T-helper 2 cell treated with Interferon-gamma antibody and Interleukin-4, amounts not matched to agents 100 ng/mL and 5 ng/mL, for 36 hours (primary cell): ENCODE measurements at places on chromosomes 5 and 9. TPM values are rescaled to one million over a fixed set of nuclear protein-coding genes. Genes with fewer than 3 reads are reported as not detected.

The SHISAL2B gene
- not detected in 2 replicates for total RNA-seq

The FBXO38 gene
- total RNA-seq: 51.5 and 53.5 TPM in 2 replicates

The ERGIC1 gene
- total RNA-seq: 40.2 and 41.3 TPM in 2 replicates

The CYLC2 gene
- not detected in 2 replicates for total RNA-seq

The ADGRD2 gene
- total RNA-seq: not detected in 2 replicates

The ZFP2 gene
- 0.18 TPM in 1 of 2 replicates, not detected in the other for total RNA-seq

The ANKRD18B gene
- total RNA-seq: 1.1 and 1.9 TPM in 2 replicates

The CARTPT gene
- total RNA-seq: not detected in 2 replicates

The MLLT3 gene
- 34.6 and 36.5 TPM in 2 replicates for total RNA-seq

The WNT8A gene
- not detected in 2 replicates for total RNA-seq

The LAMC3 gene
- 0.05 and 0.07 TPM in 2 replicates for total RNA-seq

The MYO10 gene
- total RNA-seq: 0.23 and 0.41 TPM in 2 replicates

The EGFLAM gene
- not detected in 2 replicates for total RNA-seq

The RANBP17 gene
- total RNA-seq: not detected in 2 replicates

The ST8SIA4 gene
- total RNA-seq: 73.8 and 77.2 TPM in 2 replicates

The INSL6 gene
- not detected in 2 replicates for total RNA-seq

The TRPM3 gene
- not detected in 2 replicates for total RNA-seq

The CSF2 gene
- total RNA-seq: 54.1 TPM in 2 replicates

The MAMDC4 gene
- total RNA-seq: 15.4 and 18.3 TPM in 2 replicates

The ANKRD18A gene
- 2.1 and 4.5 TPM in 2 replicates for total RNA-seq

The LURAP1L gene
- not detected in 2 replicates for total RNA-seq

The SLC4A9 gene
- total RNA-seq: not detected in 2 replicates

The ANKRD31 gene
- 0.16 and 0.18 TPM in 2 replicates for total RNA-seq

The TSLP gene
- not detected in 2 replicates for total RNA-seq

The SETX gene
- total RNA-seq: 63.9 and 64.4 TPM in 2 replicates

The TAL2 gene
- not detected in 2 replicates for total RNA-seq

The PTGS1 gene
- total RNA-seq: 0.43 and 0.45 TPM in 2 replicates

The ADAMTSL2 gene
- not detected in 2 replicates for total RNA-seq

The ASPN gene
- total RNA-seq: not detected in 2 replicates

The INSL4 gene
- total RNA-seq: not detected in 2 replicates

The SCGB3A1 gene
- total RNA-seq: not detected in 2 replicates

The PTCD2 gene
- total RNA-seq: 7.9 and 8.0 TPM in 2 replicates

The RRAGA gene
- 43.1 and 43.4 TPM in 2 replicates for total RNA-seq

The NREP gene
- 25.8 and 30.3 TPM in 2 replicates for total RNA-seq

The ZCCHC7 gene
- 20.3 and 21.6 TPM in 2 replicates for total RNA-seq

The NMUR2 gene
- not detected in 2 replicates for total RNA-seq

The WHRN gene
- 0.39 and 0.52 TPM in 2 replicates for total RNA-seq

The COL23A1 gene
- total RNA-seq: 0.07 and 0.09 TPM in 2 replicates

The SMARCA2 gene
- total RNA-seq: 191 and 193 TPM in 2 replicates

The UBTD2 gene
- total RNA-seq: 11.1 and 11.8 TPM in 2 replicates

The SLC25A2 gene
- 0.25 and 0.59 TPM in 2 replicates for total RNA-seq

The MCC gene
- 3.2 and 3.8 TPM in 2 replicates for total RNA-seq

The TMEM174 gene
- total RNA-seq: not detected in 2 replicates

The TAS2R1 gene
- not detected in 2 replicates for total RNA-seq

The IL5 gene
- 7.3 and 7.7 TPM in 2 replicates for total RNA-seq

The CCNB1 gene
- total RNA-seq: 163 and 164 TPM in 2 replicates

The SLC1A3 gene
- total RNA-seq: not detected in 2 replicates

The GBGT1 gene
- 5.7 and 6.7 TPM in 2 replicates for total RNA-seq

The RNF183 gene
- total RNA-seq: 0.45 TPM in 1 of 2 replicates, not detected in the other

The IFNA2 gene
- not detected in 2 replicates for total RNA-seq
